Fibroblast of skin of right biceps (primary cell): ENCODE measurements at places on chromosomes 2 and 18.
A peak's percentile ranks its signal among the peaks of the same experiment; 100 is the strongest.

GRCh38 chr2:48148841-48149430 lies 242.6 kb upstream of the FBXO11 start:
- DNase-seq: no peak

GRCh38 chr2:16168506-16169264 lies 228.3 kb downstream of the MYCN start:
- no peak for DNase-seq

- no peak for DNase-seq
These were observed 240.0 kb downstream of the LOXHD1 start for GRCh38 chr18:46416706-46417638.

DNA sequence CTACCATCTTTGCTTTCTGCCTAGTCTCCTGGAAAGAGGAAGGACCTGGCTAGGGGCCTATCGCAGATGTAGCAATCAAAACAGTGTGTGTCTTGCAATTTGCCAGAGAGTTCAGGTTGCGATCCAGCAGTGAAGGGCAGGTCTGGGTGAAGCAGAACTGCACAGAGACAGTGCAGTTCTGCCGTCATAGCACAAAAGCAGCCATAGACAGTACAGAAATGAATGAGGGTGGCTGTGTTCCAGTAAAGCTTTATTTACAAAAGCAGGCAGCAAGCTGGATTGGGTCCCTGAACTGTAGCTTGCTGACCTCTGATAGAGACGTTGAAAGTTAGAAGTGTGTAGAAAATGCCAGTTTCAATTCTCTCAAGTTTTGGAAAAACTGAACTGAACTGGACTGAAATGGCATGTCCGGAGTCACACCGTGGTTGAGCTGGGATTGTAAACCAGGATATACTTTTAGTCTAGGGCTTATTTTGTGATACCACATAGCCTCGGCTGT lies 186.8 kb downstream of the LTBP1 start:
- DNase-seq: no peak

DNA sequence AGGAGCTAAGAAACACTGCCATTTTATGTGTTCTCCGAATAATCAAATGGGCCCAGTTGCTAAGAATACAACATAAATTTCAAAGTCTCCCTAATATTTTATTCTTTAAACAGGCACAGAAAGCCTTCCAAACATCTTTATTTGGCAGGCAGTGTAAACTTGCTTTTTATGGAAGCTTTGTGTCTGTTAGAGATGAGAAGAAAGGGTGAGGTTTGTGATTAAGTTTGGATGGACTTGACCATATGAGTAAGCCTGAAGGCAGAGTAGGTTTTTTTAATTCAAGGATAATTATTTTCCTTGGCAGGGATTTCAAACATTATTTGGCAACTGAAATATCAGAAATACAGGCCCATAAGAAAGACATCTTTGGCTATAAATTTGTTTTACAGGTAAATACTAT lies 62.9 kb downstream of the COX7A2L start:
- DNase-seq: no peak

- no peak for DNase-seq
These were observed 43.9 kb downstream of the TOGARAM2 start for GRCh38 chr2:29024882-29025430.

GRCh38 chr2:153213022-153213421 lies 265.5 kb downstream of the RPRM start:
- DNase-seq: no peak

DNA sequence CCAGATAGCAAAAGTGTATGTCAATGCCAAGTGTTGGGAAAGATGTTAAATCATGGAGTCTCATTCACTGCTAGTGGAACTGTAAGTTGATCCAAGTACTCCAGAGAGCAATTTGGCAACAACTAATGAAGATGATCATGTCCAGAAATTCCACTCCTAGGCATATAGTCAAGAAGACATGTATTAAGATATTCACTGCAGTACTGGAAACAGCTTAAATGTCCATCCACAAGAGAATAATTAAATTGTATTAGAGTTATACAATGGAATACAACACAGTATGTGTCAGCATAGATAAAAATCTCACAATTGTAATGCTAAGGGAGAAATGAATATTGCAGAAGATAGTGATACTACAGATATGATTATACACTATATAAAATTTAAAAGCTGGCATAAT lies 15.2 kb upstream of the LBH start:
- DNase-seq: peak; percentile 45

DNA sequence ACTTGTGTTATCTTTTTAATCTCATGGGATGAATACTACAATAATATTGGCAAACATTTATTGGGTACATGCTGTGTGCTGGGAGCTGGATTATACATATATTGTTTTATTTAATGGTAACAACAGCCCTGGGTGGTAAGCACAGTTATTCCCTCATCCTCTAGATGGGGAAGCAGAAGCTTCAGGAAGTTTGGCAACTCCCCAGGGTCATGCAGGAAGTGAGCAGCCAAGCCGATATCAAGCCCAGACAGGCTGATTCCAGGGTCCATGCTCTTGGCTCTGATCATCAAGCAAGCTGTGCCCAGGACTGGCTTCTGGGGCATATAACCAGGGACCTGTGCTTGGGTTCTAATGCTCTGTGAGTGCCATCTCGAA lies 155.8 kb downstream of the ZNF516 start:
- DNase-seq: no peak

GRCh38 chr18:31230495-31230894 lies 67.8 kb upstream of the DSC1 start:
- no peak for DNase-seq

DNA sequence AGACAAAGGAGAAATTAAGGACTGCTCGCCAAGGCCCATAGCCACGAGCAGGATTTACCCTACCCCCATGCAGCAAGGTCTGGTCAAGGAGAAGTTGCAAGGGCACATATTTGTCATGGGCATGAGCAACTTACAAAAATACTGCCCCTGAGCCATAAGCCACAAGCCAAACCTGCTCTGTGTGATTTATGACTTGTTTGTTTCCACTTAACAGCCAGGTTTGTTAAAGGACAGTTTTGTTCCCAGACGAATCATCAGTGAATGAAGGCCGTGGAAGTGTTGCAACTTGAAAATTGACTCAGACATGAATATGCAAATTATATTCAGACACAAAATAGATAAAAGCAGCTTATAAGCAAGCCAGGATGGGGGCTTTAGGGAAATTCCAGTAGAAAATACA lies 31.3 kb upstream of the EVA1A start:
- DNase-seq: peak; percentile 79

DNA sequence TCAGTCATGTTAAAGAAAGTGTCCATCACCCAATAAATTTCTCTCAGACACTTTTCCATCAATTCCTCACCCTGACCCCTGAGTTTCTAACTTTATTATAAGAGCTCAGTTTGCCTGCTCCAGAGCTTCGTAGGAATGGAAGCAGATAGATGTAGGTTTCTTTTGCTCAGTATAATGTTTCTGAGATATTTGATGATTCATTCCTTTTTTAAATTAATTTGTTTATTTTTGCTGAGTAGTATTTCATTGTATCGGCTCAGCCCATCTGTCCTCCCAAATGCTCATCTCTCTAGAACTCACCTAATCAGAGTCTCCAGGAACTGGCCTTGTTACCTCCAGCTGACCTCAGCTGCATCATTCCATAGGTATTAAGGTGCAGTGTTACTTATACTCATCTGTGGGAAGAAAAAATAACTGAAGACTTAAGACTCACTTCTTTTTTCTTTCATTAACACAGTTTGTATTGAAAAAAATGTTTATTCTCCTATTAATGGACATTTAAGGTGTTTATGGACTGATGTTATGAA lies 11.9 kb upstream of the BCL2L11 start:
- no peak for DNase-seq

- no peak for DNase-seq
These were observed 10.4 kb upstream of the NETO1 start for GRCh38 chr18:72878143-72878542.

- DNase-seq: no peak
These were observed 171.6 kb downstream of the DDX1 start for GRCh38 chr2:15763106-15763821.

DNA sequence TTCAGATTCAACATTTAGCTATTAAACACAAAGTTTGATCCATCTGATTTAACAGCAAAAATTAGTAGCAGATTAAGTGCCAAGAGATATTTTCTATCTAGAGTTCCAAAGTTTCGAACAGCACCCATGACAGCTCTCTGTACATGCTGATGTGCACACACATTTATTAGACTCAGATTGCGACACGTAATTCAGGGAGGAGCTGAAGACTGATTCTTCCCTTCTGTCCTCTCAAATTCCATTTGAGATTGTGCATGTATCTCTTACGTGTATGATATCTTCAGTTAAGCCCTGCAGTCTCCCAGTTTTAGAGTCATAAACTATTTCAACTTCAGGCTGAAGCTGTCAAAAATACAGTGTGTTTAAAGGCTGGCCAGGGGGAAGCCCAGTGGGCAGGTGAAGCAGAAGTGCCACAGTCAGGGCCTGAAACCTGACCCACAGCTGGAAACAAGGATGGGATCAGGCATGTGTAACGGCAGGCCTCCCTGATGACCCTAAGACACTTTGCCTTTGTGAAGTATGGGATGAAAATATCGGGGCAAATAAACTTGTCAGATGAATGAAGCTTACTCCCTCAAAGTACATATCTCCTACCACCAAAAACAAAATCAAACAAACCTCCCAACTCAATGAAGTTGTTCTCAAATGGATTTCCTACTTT lies 30.6 kb downstream of the CYB5A start:
- no peak for DNase-seq

- peak; percentile 76 for DNase-seq
These were observed 20.6 kb downstream of the EVA1A start for GRCh38 chr2:75539955-75540716.

GRCh38 chr18:7822435-7823331 lies 255.6 kb downstream of the PTPRM start:
- no peak for DNase-seq

- no peak for DNase-seq
These were observed 18.3 kb upstream of the KLHL29 start for GRCh38 chr2:23366720-23367119.

- DNase-seq: no peak
These were observed 309.9 kb downstream of the LRP1B start for GRCh38 chr2:141820893-141821292.

DNA sequence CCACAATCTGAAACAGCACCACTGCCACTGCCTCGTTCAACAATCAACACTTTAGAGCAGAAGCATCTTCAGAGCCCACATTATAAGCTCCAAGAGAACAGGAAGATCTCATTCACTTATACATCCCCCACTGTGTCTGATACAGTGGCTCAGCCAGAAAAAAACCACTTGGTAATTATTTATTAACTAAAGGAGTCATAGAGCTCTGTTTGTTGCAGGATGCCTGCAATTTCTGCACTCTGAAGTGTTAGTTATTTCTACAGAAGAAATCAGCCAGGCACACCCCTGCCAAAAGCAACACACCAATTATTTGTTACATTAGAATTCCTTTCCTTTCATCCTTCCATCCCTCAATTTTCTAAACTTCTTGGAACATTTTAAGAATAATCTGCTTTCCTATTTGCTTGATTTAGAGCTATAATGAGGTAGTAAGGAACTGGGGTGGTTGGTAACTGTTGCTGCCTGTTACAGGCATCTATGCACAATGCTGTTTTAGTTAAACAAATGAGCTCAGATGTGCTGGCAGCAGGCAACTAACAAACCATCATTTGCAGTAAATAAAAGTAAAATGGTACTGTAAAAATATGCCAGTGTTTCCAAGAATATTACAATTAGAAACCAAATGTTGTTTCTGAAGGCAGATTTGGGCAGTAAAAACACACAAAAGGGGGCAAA lies 59.9 kb downstream of the DYM start:
- no peak for DNase-seq

GRCh38 chr2:65491381-65491905 lies 59.0 kb upstream of the SPRED2 start:
- peak; percentile 58 for DNase-seq

DNA sequence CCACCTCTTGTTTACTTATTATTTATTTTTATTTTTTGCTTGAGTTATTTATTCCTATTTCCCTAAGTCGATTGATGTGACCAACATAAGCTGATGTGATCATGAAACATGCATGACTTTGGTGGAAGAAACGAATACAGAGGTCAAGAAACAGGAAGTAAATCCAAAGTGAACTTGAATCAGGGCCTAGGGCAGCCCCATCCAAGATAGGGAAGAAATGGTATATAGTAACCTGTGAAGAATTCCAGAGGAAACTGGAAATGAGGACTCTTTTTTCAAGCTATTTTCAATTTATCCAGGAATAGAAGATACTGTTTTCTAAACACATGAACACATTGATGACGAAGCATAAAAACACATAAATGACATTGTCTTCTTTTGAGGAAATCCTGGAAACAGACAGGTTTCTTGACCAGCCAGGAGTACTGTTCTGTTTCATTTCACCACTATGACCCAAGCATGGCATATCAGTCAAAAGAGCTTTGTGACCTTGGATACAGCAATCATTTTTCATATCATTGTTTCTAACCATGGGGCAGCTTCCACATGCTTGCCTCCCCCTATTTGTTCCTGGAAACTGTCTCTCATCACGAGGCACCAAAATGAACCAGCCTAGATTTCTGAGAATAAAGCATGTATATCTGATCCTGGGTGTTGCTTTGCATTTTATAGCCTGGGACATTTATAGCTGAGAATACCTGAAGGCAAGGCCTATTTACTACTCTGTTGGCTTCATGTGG lies 9.1 kb upstream of the LCLAT1 start:
- no peak for DNase-seq

DNA sequence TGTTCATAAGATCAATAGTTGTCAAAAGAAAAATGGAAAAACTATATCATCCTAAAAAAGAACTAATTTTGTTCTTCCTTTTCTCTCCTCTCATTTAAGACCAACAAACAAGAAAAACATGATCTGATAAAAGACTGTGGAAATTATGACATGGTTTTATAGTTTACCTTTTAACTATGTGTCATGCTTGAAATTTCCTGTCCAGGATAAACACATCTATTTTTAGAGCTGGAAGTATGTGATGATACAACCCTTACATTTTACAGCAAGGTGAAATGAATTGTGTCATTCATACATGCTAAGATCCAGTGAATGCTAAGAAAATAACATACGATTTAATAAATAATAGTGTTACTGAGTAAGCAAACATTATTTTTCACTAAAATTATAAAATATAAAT lies 89.9 kb downstream of the GULP1 start:
- peak; percentile 65 for DNase-seq

GRCh38 chr2:59779571-59779970 lies 773.9 kb downstream of the BCL11A start:
- DNase-seq: no peak
